ENCODE measurements at places on chromosomes 16 and 17.

GRCh38 chr16:1309888-1310831 is 724 bp downstream of the UBE2I start:
- peak; percentile 58 for DNase-seq

DNA sequence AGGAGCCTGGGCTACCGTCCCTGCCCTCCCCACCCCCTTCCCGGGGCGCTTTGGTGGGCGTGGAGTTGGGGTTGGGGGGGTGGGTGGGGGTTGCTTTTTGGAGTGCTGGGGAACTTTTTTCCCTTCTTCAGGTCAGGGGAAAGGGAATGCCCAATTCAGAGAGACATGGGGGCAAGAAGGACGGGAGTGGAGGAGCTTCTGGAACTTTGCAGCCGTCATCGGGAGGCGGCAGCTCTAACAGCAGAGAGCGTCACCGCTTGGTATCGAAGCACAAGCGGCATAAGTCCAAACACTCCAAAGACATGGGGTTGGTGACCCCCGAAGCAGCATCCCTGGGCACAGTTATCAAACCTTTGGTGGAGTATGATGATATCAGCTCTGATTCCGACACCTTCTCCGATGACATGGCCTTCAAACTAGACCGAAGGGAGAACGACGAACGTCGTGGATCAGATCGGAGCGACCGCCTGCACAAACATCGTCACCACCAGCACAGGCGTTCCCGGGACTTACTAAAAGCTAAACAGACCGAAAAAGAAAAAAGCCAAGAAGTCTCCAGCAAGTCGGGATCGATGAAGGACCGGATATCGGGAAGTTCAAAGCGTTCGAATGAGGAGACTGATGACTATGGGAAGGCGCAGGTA is 762 bp downstream of the CDK12 start:
- no peak for DNase-seq

DNA sequence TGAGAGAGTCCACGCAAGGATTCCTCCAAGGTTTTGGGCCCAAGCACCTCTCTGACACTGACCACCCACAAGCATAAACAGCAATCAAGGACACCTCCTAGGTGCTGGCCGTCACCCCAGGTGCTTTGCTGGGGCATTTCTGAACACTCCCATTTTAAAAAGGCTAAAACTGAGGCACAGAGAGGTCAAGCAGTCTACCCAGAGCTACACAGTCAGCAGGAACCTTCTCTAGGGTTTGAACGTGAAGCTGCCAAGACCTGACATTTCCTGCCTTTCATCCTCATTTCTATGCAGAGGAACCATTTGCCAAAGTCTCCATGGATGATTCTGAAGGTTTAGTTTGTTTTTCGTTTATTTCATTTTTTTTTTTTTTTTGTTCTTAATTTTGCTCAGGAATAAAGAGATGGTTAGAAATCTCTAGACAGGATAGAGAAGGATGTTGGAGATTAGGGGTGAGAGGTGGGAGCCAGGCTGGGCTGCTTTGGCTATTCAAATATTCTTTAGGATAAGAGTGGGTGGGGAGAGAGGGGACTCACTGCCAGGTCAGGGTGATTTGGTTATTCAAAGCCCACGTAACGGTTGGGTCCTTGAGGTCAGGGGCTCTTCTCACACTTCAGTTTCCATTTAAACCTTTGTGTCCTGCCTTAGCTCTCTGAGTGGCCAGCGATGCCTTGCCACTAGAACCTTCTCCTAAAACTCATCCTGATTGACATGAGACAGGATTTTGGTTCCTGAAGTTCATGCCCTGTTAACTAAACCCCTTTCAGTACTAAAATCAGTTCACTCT is 6.2 kb downstream of the PLCG2 start:
- no peak for DNase-seq

DNA sequence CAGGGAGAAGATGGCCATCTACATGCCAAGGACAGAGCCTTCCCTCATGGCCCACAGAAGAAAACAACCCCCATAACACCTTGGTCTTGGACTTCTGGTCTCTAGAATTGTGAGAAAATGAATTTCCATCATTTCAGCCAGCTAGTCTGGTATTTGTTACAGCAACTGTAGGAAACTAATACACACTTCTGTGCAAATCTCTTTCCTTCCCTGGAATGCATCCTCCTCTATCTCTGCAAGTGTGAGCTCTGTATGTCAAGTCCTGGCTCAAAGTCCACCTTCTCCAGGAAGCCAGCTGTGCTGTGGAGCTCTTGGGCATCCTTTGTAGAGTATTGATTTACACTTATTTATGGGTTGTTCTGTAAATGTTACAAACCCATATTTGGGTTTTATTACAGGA is 89.7 kb downstream of the SDK2 start:
- DNase-seq, result no peak

GRCh38 chr17:57512258-57512657 is 232.8 kb downstream of the CCDC182 start:
- no peak for DNase-seq

DNA sequence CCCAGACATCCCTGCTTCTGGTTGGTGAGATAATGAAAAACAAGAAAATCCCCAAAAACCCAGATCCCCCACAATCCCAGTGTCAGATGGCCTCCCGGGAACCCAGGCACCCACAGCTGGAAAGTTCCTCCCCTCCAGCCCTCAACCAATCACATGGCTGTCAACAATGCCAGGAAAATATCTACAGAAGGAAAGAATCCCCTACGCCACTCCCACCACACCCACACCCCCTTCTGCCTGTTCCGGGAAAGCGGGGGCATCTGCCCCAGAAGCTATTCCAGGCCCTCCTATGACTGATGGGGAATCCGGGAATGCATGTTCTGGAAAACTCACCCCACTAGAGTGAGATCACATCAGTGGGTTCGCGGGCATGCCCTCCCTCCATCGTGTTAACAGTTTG is 1.8 kb downstream of the TMEM95 start:
- no peak for DNase-seq

GRCh38 chr17:50029185-50029584 is 26.7 kb upstream of the ITGA3 start:
- DNase-seq, result no peak

GRCh38 chr16:53291757-53292392 is 142.4 kb upstream of the RBL2 start:
- DNase-seq, result peak; percentile 56

GRCh38 chr16:63539276-63539675 is 1503.0 kb upstream of the CDH8 start:
- no peak for DNase-seq

- peak; percentile 47 for DNase-seq
Measured at GRCh38 chr16:8370374-8371270, 219.7 kb downstream of the TMEM114 start.

GRCh38 chr16:81515721-81516120 is 71.1 kb downstream of the CMIP start:
- DNase-seq, result no peak

- DNase-seq, result no peak
Measured at GRCh38 chr16:78655331-78656113, 556.1 kb downstream of the WWOX start.

GRCh38 chr16:53546988-53547391 is 44.0 kb upstream of the AKTIP start:
- peak; percentile 23 for DNase-seq

GRCh38 chr17:59327981-59328290 is 3.5 kb upstream of the YPEL2 start:
- no peak for DNase-seq
